Urinary bladder (tissue), 4 donors: ENCODE measurements at places on chromosomes 12 and 14.

GRCh38 chr14:80770114-80770908 lies 171.2 kb downstream of the CEP128 start:
- no peak for DNase-seq

GRCh38 chr12:85796001-85796400 lies 40.2 kb downstream of the RASSF9 start:
- no peak for DNase-seq

DNA sequence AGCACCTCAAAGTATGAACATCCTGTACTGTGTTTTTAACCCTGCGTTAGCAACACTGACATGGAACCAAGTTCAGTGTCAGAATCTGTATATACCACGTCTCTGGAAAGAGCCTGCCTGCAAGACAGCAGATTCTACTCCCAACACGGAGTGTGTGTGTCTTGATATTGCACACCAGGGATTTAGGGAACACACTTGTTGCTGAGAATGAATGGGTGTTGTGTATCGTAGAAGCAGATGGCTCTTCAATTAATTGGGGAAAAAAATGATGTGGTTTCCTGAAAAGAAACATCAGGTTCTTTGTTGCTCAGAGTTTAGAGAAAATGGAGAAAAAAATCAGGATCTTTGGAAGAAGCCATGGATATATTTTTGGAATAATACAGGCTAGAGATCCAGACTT lies 170.8 kb downstream of the EGLN3 start:
- no peak for DNase-seq

GRCh38 chr14:102900631-102901571 lies 21.6 kb upstream of the AMN start:
- DNase-seq, result no peak

DNA sequence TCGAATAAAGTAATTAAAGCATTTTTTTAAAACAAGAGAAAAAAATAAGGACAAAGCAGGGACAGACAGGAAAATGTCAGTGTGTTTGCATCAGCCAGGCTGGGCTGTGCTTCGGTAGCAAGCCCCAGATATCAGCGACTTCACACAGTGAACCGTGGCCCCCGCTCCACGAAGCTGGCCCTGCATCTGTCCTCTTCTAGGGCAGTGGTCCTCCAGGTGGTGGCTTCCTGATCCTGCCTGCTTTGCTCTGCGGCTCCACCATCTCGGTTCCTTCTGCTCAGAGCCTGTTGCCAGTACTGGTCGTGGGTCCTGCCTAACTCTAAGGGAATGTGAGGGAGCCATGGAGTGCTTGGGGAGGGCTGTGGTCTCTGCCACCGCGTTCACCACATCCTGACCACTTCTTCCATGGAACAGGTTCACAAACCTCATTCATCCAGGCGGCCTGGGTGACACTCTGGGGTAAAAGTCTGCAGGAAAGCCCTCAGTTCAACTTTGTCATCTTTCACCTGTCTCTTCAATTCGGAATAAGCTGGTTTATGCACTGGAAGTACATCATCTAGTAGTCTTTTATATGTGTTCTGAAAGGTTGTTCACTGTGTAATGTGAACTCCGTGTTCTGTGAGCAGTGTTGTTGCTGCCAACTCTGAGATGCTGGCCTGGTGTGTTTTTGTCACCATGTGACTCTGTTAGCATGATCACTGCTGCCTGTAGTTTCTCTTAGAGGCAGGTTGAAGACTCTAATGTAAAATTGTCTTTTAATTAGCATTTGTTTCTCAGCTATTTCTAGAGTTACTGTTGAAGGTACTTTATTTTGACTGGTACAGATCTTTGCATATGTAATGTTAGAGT lies 47.9 kb downstream of the ANKRD9 start:
- no peak for DNase-seq

- DNase-seq, result no peak
Observed at GRCh38 chr12:1934831-1935230, 16.4 kb upstream of the CACNA2D4 start.

DNA sequence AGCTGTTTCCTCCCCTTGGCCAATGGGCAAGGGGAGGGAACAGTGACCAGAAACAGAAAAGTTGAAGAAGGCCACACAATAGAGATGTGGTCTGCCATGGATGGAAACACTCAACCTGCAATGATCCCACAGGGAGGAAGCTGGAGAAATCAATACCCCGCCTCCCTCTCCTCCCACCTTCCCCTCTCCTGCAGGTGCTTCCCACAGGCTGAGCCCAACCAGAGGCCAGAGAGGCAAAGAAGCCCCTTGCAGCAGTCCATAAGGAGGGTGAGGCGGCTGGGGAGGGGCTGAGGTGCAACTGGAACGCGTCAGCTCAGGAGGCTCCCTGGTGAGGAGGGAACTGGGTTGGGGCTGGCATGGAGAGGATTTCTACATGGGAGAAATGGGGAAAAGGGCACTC lies 84.0 kb downstream of the RNF34 start:
- no peak for DNase-seq

DNA sequence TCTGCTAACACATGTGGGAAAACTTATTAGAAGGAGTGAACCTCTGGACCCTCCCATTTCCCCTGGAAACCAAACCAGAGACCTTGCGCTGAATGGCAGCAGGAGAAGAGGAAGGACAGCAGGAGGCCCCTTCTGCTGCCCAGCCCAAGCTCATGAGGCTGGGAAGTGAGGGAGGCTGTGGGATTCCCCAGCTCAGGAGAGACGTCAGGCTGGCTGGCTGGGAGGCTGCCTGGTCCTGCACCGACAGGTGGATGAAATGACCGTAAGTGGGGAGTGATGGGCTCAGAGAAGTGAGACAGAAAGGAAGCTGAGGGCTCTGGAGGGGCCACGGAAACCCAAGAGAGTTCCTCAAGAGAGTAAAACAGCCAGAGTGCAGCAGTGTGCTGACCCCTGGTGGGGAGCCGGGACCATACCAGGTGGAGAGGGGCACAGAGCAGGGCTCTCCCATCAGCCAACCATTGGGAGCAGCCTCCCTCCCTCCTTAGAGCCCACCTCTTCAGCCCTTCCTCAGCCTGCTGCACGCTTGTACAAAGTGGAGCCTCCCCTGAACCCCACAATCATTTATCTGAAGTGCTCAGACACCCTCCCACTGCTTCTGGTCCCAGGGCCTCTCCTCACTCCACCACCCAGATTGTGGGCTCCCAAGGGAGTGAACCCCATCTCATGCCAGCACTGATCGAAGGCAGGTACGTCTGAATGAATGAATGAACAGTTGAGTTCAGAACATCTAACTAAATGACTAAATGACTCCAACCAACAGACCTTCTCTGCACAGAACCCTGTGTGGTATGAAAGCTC lies 14.0 kb downstream of the TAMALIN start:
- no peak for DNase-seq

GRCh38 chr14:78164226-78164853 lies 5.8 kb upstream of the NRXN3 start:
- no peak for DNase-seq

DNA sequence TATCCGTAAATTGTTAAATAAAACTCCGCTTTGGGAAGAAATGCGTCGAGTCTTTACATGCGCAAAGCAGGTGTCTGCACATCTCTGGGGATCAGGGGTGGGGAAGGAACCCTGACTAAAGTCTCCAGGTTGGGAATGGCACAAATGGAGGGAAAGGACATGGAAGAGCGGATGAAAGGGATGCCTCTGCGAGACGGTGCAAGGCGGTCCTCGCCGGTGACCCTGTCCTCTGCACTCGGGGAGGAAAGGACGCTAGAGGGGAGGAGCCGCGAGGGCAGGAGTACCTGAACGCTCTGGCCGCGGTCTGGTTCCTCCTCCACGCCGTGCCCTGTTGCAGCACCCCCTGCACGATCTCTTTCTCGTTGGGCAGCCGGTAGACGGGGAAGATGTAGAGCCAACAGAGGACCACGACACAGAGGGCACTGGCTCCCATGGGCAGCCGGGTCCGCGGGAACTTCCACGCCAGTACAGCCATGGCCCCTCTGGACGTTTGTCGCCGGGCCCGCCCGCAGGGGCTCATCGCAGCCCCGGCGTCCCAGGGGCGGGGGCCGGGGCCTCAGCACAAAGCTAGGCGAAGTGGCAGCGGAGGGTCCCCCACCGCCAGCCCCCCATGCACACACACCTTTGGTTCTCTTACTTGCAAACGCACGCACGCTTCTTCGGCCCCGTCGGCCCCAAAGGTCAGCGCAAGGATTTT lies 646 bp downstream of the ST8SIA1 start:
- no peak for DNase-seq

GRCh38 chr14:61179061-61179690 lies 102.0 kb downstream of the TMEM30B start:
- no peak for DNase-seq

DNA sequence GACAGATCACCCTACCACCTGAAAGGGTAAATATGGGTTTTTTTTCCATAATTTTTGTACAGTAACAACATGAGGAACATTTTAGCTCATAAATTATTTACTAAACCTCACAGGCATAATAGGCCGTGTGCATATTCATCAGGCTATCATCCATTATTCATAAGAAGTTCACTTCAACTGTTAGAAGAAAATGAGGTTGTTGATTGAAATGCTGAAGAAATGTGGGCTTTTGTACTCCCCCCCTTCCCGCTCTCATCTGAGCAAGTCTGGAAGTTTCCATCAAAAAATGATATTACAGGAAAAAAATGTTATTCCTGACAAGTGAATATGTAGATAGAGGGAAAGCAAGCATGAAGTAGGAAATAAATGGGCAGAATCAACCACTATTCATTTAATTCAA lies 7.9 kb upstream of the POU6F1 start:
- DNase-seq, result no peak
